ENCODE measurements at places on chromosomes 11 and 22.

DNA sequence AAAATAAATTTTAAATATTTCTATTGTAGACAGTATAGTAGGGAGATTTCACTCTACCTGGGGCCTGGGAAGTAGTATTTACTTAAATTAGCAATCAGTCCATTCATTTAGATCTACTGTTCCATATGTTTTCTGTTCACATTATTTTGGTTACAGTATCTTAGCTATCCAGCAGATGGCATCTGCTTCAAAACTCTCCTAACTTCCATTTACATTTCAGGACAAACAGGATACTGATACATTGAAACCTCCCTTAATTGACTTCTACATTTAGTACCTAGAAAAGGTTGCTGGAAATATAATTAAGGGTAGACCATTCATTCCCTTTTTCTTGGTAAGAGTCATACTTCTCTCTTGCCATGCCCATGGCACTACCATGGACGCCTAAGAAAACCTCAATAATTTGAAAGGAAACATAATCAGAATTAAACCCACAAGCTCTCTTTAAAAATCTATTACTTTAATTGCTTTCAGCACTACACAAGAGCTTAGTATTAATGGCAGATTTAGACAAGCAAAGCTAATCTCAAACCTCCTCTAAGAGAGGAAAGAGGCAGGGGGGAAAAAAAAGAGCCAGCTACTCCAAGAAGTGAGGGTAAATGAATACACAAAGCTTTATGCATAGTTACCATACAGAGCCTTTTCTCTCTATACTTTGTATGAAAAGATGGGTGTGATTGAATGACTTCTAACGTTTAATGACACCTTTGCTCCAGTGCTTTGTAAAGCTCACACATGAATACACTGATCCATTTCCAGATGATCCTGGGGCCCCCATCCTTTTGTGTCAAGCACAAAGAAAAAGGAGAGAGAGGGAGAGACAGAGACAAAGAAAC lies 131.2 kb upstream of the MTMR2 start:
- DNase-seq: peak; percentile 64

DNA sequence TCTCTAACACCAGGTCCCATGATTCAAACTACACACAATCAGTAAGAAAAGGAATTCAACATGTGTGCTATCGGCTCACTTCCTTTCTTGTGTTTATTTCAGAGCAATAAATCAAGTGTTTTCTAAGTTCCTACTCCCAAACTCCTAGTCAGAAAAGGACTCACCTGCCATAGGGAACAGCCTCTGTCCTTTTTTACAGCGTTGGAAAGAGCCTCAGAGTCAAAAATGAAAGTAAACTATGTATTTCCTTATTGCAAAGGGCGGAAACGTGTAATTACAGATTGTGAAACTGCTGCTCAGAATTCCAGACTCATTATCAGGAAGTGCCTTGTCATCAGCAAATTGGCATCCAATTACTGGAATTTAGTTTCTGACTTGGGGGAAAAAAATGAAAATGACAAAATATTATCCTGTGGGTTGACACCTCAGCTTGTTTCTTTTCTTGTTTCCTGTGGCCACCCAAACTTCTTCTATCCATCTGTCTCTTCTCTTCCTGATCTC lies at the start of gene CASP4:
TSS of gene CASP4 (minus strand) at position 220 of the 501 bp plus-strand sequence. CDS start at position 171, 49 bp downstream.
- peak; percentile 85 for DNase-seq

GRCh38 chr22:46754110-46754799 lies 8.2 kb upstream of the TBC1D22A start:
- peak; percentile 96 for DNase-seq

- no peak for DNase-seq
These were observed 627.5 kb downstream of the BUD13 start for GRCh38 chr11:116145187-116145865.

GRCh38 chr22:19447330-19448075 lies at the start of gene C22orf39:
Gene C22orf39 (minus strand): TSS chr22:19447711. CDS start chr22:19447688, 23 bp downstream.
- peak; percentile 96 for DNase-seq

DNA sequence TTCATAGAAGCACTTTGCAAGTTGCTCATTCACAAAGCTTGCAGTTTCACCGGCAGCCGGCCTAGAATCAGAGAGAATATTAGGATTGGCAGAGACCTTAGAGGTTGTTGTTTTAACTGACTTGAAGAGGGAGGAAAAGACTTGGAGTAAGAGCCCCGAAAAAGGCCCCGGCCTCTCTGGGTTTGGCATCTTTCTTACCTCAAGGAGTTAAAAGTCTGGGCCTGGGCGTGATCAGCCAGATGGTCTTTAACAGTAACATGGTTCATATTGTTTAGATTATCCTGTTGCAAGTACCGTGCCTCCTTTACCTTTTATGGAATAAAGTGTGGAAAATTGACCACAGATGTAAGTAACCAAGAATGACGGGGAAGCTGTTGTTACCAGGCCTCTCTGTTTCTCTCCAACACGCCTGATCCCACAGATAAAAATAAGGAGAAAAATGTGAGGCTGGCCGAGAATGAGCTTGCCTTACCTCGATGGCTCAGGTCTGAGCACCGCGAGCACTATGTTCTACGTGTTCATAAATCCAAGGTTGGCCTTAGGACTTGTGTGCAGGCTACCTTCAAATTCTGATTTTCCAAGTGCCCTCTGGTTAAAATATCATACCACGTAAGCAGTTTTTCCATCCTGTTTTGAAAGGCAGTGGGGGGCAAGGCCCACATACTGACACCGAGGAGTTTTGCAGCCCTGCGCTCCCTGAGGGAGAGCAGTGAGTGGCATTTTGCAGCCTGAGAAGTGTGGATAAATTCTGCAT lies 56.4 kb downstream of the PARVA start:
- DNase-seq: peak; percentile 64

DNA sequence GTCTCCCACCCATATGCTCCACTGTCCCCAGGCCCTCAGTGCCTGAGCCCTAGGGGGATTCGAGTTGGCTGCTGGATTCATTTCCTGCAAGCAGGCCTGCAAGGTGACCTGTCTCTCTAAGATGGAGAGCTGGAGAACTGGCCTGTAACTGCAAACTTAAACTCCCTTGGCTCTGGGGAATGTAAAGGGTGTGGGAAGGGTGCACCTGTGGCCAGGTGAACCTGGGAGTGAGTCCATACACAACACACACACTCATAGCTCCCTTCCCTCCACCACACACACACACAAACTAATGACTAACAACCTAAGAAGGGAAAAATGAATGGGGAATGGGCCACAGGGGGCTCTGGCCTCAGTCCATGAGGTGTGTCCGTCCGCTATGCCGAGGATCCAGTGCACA lies 14.5 kb downstream of the SMTNL1 start:
- no peak for DNase-seq

DNA sequence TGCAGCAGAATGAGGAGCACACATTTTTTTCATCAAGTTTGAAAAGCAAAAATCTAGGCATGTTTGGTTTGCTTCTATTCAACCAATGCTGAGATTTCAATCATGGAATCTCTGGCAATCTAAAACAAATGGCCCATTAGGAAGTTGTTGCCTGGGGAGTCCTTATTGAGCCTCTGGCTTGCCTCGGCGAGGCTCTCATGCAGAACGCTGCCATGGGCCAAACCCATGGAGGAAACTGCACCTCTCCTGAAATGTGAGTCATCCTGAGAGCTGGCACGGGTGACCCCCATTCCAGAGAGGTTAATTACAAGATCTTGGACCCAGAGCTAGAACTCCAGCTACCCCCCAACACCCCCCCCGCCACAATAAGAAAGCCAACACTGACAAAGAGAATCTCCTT lies 80.7 kb downstream of the MN1 start:
- DNase-seq: no peak

DNA sequence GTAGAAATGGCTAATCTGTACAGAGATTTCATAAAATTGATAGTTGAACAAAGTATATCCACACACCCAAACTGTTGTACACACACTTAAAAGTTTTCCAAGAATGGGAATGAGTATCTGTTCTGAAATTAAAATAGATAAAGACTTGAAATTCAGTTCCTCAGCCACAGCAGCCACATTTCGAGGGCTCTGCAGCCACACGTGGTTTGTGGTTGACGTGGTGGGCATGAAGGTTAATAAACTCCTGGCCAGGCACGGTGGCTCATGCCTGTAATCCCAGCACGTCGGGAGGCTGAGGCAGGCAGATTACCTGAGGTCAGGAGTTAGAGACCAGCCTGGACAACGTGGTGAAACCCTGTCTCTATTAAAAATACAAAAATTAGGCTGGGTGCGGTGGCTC lies 24.0 kb downstream of the TPST2 start:
- DNase-seq: no peak

DNA sequence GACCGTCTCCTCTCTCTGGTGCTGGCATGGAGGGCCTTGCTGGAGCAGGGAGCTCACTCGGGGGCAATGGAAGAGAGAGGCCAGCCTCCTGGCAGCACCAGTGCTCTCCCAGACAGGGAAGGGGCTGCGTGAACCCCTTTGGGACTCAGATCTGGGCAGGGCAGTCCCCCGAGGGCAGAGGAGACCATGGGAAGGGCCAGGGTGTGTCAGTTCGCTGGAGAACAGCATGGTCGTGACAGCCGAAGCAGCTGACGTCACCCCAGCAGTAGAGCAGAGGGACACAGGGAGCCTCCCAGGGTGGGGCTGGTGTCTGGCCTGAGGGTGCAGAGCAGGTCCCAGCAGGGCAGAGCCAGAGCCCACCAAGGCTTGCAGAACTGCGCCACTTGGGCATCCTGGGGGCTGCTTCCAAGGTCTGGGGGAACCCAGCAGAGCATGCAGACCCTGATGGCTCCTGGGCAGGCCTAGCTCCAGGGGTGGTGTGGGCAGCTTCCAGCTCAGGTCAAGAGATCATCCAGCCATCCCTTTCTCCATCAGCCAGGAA lies 71.0 kb upstream of the KCNQ1OT1 start:
- DNase-seq: no peak

DNA sequence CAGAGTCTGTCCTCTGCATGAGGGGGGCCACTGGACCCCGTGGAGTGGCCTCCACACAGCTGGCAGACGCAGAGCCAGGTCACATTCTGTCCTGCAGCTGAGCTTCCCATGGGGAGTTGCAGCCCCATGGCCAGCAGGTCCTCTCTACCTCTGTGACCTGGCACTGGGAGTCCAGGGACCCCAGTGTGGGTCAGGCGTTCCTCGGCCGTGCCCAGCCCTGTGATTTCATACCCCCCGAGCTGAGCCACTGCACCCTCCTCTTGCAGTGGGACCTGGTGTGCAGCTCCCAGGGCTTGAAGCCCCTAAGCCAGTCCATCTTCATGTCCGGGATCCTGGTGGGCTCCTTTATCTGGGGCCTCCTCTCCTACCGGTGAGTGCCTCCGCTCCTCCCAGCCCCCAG lies 32.2 kb upstream of the SLC22A12 start:
- DNase-seq: no peak

- no peak for DNase-seq
These were observed 154.1 kb downstream of the TRIM29 start for GRCh38 chr11:119983816-119984215.

DNA sequence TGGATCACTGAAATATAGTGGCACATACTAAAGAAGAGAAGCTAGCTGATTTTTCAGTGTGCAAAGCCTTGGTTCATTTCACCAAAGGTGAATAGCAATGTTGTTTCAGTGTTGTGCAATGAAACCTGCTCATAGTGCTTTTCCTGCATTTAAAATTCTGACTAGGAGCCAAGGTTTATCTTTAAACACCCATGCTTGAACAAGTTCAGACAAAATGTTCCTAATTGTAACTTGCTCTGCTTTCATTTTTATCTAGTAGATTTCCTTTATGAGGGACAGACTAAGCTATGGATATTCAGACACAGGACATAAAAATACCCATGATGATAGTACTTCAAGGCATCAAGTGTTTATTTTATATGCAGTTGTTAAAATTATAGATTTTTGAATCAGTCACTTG lies 47.7 kb downstream of the BBOX1 start:
- no peak for DNase-seq

GRCh38 chr11:46991391-46991790 lies 54.8 kb downstream of the CSTPP1 start:
- no peak for DNase-seq
